ENCODE measurements at places on chromosomes 7 and 10. TPM values are rescaled to one million over a fixed set of nuclear protein-coding genes. Genes with fewer than 3 reads are reported as not detected.

The GIMAP2 gene
- polyA plus RNA-seq: 40.4 TPM

The CYP2C18 gene
- polyA plus RNA-seq: not detected

GRCh38 chr10:14958872-14959220 is 342 bp upstream of the MEIG1 start:
- DNase-seq: no peak

- peak; percentile 26 for DNase-seq
These were observed 758 bp upstream of the OPTN start for GRCh38 chr10:13099144-13099665.

DNA sequence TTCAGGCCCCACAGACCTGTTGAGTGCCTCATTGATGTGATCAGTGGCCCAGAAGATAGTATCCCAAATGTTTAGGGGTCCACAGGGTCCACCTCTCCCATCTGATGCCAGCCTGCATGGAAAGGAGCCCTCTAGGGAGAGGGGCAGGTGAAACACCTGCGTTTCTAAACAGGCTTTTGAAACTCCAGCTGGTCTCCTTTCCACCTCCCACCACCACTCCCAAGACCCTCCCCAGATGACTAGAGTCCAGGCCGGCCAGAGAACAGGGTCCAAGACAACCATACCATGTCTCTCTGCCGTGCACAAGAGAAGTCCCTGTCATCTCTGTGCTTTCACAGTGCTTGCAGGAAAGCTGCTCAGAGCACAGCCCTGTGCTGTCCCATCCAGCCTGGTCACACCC is 105.0 kb upstream of the NANOS1 start:
- no peak for DNase-seq
